Vagina (tissue), 2 donors: ENCODE measurements at places on chromosomes 16 and 17. TPM values are rescaled to one million over a fixed set of nuclear protein-coding genes. Genes with fewer than 3 reads are reported as not detected.

Gene ARHGAP23
- total RNA-seq: 70.2 TPM

Gene NPIPA5
- total RNA-seq: 5.9 TPM

Gene CAMTA2
- total RNA-seq: 36.3 TPM

Gene HAP1
- total RNA-seq: 1.2 TPM

Gene EFNB3
- total RNA-seq: 2.7 TPM

Gene CHD9NB
- not detected for total RNA-seq

Gene OR3A3
- total RNA-seq: not detected

- DNase-seq: no peak
Measured at GRCh38 chr17:45311401-45311759, 5.4 kb downstream of the MAP3K14 start.

DNA sequence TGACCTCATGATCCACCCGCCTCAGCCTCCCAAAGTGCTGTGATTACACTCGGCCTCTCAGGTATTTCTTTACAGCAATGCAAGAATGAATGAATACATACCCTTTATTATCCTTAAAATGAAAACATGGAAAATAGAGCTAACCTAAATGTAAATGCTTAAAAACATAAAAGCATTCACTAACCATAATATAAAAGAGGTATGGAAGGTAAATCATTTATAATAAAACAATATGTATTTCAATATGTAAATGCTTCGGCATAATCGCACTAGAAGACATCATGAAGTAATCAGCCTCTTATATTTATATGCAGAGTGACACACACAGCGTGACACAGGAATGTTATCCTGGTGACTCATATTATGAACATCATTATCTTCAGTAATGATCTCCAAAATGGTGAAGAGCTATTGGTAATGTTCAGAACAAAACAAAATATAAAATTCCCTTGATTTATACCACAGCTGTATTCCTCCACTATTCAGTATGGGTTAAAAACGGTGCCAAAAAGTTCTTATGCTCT lies 53.9 kb downstream of the AIPL1 start:
- DNase-seq: no peak

DNA sequence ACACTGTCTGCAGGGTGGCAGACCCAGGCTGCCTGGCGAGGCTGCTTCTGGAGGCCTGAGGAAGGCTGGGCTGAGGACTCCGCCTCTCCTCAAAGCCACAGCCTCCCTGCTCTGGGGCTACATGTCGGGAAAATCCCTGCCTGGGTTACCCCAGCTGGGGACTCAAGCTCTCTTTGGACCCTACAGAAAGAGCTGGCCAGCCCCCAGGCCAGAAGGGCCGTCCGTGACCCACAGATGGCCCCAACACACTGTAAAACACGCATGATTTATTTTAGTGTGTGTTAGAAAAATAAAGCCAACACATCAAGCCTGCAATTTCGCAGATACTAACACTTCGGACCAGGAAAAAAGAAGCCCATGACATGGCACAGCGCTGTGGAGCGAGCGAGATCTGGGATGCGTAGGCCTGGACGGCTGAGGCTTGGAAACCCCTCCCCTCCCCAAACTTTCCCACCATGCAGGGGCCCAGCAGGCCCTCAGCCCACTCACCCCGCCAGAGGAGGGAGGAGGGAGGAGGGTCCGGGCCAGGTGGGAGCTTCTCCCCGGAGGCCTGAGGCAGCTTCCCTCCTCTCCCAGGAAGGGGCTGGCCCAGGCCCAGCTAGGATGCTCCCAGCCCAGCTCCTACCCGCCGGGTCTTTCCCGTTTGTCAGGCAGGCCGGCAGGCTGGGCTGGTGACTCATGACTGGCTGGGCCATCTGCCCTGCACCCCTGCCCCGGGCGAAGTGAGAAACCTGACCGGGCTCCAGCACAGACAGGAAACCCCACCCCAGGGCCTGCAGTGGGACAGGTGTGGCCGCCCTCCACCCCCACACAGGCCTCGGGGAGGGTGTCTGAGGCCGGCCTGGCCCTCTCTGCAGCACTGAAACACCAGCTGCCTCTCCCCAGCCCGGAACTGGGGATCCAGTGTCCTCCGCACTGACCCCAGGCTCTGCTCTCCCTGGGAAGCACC lies 34.1 kb upstream of the SLC38A10 start:
- DNase-seq: peak; percentile 97

- no peak for DNase-seq
Measured at GRCh38 chr16:63890723-63891122, 1231.1 kb downstream of the CDH11 start.

DNA sequence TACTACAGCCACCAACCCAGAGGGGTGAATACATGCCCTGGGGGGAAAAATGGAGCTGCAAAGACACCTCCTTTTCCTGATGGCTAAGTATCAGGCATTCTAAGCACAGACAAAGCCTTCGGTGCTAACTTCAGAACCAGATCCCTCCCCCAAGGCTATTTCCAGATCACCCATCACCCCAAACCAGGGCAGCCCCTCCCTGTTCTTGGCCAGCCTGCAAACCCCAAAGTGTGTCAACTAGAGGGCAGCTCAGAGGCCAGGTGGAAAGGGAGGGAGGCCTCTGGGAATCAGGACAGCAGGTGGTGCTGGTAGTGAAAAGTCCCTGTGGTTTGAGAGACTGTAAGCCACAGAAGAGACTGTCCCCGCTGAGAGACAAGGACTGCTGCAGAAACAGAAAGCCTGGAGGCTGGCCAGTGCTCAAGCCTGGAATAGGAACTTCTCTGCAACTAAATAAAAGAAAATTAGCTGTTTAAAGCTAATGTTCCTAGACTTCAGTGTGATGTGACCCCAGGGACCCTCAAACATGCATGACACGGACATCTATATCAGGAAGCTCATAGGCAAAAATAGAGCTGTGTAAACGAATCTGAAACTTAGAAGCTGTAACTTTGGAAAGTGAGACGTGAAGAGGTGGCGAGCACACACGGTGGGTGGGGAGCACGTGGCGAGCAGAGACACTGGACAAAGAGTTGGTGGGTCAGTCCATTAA lies 9.1 kb downstream of the TUBG1 start:
- DNase-seq: no peak

DNA sequence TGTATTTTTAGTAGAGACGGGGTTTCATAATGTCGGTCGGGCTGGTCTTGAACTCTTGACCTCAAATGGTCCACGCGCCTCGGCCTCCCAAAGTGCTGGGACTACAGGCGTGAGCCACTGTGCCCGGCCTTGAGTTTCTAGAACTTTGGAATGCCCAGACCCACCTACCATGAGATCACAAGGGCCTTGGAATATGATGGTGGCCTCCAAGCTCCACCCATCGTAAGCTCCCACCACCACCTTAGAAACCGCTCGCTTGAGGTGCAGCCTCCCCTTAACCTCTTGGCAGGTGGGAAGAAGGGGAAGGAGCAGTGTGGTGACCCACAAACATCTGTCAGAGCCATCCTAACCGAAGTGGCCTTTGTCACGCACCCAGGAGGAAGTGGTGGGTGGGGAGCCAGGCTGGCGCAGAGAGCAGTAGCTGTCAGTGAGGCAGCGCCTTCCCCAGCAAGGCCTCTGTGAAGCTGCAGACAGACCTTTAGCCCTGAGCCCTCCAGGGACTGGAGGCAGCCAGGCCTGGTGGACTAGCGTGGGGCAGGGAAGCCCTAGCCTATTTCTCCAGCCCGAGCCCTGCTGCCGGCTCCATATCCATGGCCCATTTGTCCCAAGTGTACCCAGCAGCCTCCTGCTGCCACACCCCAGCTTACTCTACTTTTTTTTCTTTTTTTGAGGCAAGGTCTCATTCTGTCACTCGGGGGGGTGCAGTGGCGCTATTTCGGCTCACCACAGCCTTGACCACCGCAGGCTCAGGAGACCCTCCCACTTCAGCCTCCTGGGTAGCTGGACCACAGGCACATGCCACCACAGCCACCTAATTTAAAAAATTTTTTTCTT lies 13.1 kb upstream of the SEPHS2 start:
- DNase-seq: no peak

DNA sequence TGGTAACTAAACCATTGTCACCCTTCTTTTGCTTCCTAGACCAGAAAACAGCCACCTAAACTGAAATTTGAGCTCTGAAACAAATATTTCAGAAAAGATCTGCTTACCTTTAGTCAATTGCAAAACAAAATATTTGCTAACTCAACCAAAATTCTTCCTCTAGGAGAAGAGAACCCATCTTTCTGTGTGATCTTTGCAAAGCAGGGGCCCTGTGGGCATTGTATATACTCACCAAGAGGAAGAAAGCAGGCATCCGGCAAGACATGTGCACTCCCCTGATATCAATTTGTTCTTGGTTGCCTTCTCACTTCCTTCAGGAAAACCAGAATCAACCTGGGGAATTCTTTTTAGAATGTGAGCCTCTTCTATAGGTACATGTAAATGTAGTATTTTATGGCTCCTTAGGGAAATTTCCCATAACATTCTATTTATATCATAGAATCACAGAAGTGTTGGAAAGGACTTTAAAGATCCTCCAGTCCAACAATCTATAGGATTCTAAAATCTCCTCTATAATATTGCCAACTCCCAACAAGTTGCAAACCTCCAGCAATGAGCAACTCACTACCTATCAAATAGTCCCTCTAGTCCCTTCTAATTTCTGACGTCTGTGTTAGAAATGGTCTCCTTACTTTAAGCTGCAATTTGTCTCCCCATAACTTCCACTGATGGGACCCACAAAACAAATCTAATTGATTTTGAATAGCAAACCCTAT lies 966 bp downstream of the SLFN14 start:
- no peak for DNase-seq

DNA sequence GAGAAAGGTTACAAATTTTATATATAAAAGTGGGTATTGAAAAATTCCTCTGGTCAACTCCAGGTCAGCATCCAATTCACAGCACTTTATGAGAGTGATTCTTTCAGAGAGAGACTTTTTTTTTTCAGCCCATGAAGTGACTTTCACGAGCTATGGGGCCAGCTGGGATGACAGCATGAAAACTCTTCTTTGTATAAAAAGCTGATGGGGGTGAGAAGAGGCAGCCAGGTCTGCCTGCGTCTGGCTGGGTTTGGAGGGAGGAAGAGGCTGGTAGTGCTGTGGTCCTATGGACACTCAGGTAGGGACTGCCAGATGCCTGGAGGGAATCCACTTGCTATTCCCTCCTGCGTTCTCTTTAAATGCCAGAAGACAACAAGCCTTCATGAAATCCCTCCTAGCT lies 250.6 kb downstream of the UTP18 start:
- DNase-seq: no peak

DNA sequence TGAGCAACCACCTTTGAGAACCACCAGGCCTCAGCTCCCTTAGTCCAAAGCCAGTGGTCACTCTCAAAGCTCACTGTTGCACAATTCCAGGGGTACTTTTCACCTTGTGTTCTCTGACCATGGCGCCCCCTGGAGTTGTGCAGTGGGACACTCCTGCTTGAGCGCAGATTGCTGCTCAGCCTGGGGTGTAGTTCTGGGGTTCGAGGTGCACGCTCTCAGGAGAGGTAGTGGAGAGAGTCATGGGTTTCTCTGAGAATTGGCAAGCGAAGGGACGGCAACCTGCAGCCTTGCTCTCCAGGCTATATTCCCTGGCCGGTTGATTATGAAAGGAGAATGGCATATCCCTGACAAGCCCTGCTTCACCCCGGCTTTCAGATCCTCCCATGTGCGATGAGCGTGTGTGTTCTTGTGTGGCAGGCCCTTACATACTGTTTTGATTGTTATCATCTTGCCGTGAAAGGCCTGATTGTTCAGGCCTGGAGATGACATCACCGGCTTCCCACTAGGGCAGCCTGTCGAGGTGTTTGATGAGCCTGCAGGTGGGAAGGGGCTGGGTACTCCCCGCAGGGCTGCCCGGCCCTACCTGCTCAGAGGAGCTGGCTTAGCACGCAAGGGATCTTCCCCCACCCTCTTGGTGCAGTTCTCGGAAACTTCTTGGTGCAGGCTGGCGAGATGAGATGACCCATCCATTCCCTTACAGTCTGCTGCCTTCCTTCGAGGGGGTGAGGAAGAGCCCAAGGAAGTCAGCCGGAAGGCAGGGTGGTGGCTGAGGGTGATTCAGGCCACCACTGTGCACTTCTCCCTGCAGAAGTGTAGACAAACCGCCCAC lies 431.2 kb downstream of the SLC39A11 start:
- no peak for DNase-seq

- no peak for DNase-seq
Measured at GRCh38 chr16:17038415-17038814, 432.3 kb downstream of the XYLT1 start.

DNA sequence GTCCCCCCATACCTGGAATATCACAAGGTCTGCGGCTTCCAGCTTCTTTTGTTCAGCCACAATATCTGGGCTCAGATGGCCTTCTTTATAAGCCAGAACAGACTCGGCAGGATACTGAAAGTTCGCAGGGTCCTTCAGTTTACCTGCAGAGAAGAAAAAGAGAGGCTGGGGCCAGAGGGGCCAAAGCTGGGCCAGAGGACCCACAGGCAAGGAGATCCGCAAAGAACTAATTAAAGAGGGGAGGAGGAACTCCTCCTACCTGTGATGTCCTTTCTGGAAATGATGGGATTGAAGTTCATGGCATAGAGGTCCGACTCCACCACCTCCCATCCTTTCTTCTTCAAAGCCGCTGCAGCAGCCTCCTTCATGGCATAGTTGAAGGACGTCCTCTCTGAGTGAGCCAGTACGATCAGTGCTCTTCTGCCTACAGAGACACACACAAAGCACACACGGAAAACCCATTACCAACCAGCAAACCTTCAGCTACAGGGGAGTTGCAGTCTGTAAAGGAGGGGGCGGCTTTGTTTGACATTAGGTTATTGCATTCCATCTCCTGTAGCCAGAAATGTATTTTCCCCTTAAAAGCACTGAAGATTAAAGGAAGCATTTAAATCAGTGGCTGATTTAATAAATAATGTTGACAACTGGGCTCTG lies 8.1 kb downstream of the NQO1 start:
- DNase-seq: no peak

GRCh38 chr16:71626018-71626857 lies at the start of gene MARVELD3:
Gene MARVELD3, plus strand, starts transcription at chr16:71626184. Its CDS starts 46 bp downstream, at chr16:71626230.
- DNase-seq: no peak

- DNase-seq: no peak
Measured at GRCh38 chr17:77909816-77910215, 48.7 kb upstream of the TNRC6C start.

- no peak for DNase-seq
Measured at GRCh38 chr17:18925187-18925586, 26.8 kb upstream of the SLC5A10 start.

GRCh38 chr17:76720211-76720610 lies 6.2 kb downstream of the JMJD6 start:
- no peak for DNase-seq

DNA sequence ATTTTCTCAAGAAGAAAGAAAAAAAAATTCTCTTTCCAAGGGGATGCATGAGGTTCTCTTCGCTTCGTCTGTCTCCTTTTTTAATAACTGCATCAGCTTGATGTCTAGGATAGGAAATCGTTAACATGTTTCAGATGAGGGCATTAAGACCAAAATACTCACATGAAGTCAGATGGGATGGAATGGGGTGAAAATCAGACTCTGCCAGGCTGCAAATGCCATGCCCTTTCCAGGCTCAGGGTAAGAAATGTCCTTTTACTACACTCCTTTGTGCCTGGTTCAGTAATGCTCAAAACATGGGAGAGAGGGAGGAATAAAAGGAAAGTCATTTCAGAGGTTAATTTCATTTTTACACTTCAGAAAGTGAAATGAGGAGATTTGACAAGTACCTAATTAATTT lies 21.7 kb upstream of the ERCC4 start:
- no peak for DNase-seq

DNA sequence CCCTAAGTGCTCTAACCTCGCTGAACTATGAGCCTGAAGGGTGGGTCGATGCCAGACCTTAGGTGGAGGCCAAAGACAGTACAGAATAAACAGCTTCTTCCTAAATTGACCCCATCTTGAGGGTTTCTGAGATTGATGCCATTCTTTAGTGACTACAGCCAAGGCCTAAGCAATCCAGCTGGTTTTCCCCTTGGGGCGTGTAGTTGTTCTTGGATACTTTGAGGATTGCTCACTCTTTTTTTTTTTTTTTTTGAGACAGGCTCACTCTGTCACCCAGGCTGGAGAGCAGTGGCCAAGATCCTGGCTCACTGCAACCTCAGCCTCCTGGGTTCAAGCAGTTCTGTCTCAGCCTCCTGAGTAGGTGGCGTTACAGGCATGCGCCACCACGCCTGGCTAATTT lies 2.0 kb downstream of the OVCA2 start:
- no peak for DNase-seq
